NCI-H526 (cell line): ENCODE measurements at places on chromosomes 4 and X.

GRCh38 chr4:136841526-136841925, 690.8 kb downstream of the PCDH18 start:
- DNase-seq = no peak

DNA sequence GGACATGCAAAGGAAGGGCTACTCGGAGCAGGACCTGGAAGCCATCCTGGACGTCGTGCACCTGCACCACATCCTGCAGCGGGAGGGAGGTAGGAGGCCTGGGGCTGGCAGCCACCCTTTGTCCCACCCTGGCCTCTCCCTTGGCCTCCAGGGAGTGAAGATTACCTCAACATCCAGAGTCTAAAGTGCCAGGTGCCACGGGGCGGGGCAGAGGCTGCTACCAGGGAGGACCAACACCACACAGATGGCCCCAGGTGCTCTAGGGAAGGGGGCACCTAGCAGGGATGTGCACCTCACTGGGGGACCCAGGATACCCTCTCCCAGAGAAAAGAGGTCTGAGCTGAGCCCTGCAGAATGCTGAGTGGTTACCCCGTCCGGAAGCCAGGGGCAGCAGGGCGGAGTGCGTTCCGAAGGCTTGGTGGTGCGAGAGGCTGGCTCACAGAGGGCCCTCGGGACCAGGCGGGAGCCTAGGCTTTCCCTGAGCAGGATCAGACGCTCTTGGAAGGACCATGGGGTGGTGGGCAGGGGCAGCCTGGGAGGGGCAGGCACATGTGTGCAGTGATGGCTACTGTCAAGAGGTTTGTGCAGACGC, 16.1 kb downstream of the ABCD1 start:
- no peak for DNase-seq

DNA sequence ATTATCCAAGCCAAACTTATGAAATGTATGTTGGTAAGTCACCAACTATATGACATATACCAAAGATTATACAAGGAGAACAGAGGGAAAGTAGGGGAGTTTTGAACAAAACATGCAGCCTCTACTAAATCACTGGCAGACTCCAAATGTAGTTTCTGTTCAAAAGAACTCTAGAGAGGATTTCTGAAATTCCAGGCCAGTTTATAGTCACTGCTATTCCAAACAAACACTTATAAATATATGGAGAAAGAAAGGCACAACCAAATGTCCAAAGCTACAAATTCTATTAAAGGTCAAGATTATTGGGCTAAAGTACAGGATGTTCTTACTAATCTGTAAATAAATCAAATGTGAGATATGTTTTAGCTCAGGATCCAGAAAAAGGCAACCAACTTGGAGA, 2.7 kb upstream of the LRCH2 start:
- no peak for DNase-seq

DNA sequence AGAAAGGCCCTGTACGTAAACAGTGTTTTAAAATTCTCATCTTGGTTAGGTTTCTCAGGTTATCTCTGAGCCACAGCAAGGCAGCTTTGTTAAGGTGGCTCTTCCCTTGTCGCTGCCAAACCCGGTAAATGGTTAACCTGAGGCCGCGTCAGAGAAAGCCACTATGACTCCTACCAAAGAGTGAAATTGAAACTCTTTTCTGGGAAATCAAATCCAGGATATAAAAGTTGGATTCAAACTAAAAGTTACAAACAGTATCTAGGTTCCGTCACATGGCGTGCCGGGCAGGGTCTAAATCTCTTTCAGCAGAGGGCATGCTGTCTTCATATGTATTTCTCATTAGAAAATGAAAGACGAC, 433 bp downstream of the MMAA start:
- peak; percentile 81 for DNase-seq

- peak; percentile 27 for DNase-seq
Measured at GRCh38 chr4:39044956-39045826, 13.0 kb upstream of the TMEM156 start.

DNA sequence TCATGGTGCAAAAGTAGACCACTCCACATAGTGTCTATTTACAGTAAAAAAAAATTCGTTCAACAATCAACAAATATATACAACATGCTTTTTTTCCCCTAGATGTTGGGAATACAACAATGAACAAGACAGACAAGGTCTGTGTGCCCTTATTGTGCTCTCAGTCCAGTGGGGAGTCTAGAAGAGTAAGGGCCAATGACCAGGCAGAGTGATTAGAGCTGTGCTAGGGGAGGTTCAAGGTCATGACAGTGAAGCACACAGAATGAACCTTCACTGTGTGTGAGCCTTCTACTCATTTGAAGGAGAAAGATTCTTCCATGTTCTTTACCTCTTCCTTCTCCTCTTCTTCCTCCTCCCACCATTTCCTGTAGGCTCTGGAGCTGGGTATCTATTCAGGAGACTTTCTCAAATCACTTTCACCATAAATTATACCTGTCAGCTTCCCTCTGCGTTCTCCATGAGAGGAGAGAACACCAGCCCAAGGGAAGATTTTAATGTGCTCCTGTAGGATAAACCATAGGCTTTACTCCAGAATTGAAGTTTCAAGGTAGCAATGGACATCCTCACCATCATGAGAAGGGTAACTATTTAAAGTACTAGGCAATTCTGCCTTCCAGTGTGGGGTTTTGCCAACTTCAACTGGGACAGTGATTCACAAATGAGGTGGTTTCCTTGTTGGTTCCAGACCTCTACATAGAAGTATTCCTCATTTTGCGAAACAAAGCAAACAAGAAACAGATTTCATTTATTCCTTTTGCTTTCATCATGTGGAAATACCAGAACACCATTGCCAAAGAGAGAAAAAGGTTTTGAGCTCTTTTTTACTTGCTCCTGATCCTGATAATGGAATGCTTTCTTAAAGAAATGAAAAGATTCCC, 246.9 kb upstream of the GPC4 start:
- no peak for DNase-seq

DNA sequence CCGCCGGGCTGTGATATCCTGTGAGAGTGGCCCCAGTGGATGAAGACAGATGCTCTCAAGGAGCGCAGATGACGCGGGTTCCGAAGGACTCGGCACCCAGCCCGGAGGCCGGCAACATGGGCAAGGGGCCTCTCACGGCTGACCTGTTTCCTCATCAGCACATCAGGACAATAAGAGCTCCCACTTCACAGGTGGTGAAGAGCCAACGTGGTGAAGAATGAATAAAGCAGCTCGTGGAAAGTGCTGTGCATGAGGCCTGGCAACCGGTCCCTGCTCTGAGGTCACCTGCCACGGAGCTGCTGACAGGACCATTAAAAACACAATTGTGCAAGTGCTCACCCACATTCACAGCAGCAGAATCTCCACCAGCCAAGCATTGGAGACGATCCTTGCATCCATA, 22.9 kb downstream of the ABLIM2 start:
- no peak for DNase-seq

DNA sequence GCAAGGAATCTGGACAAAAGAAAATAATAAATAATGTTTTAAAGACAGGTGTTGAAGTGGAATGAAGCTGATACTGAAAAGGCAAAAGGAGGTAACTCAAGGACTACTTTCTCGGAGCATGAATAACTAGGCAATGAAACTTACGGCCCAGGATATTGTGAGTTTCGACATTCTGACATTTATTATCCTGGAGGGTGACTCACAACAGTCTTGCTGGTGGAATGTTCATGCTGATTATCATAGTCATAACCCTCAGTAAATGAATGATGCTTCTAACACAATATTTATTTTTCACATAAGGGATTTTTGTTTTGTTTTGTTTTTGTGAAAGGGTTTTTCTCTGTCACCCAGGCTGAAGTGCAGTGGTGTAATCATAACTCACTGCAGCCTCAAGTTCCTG, 147.0 kb upstream of the HPGD start:
- no peak for DNase-seq

DNA sequence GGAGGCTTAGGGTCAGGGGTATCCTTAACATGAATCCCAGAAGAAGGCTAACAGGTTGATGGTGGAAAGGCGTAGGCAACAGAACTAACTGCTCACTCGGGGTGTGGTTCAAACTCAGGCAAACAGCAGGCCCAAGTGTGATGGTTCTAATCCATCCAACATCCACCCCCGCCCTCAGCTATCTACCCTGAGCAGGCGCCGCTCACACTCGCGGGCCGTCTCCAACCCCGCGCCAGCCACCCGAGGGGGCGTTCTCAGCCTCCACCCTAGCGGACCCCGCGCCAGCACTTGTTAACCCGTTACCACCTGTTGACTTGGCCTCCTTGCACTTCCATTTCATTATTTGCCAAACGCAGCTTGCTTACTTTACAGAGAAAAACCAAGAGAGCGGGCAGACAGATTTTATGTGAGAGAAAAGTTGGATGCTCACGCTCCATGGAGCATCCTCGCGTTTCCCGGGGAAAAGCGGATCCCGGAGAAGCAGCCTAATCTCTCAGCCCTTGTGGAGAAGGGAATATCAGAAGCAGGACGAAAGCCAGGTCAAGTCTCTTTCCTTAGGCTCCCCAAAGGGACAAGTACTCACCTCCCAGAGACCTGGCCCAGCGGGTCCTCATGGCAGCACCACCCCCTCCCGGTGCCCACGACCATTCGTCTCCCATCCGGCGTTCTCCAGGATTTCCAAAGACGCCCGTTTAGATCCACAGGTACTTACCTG, 773 bp downstream of the SNCA start:
- DNase-seq = no peak

DNA sequence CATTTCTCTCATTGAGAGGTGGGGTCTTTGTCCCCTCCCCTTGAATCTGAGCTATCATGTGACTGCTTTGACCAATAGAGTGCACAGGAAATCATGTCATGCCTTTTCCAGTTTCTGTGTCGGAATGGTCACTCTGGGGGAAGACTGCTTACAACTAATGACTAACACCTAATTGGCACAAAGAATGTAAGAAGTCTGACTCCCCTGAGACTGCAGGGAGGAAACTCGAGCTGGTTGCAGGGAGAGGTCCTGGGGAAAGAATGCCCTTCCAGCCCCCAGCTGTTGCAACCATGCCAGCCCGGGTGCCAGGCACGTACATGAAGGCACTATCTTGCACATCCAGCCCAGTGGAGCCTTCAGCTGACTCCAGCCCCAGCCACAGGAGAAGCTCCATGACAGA, 254.2 kb downstream of the DHX15 start:
- no peak for DNase-seq

- DNase-seq = no peak
Measured at GRCh38 chrX:135931644-135932487, 38.4 kb downstream of the SAGE1 start.

DNA sequence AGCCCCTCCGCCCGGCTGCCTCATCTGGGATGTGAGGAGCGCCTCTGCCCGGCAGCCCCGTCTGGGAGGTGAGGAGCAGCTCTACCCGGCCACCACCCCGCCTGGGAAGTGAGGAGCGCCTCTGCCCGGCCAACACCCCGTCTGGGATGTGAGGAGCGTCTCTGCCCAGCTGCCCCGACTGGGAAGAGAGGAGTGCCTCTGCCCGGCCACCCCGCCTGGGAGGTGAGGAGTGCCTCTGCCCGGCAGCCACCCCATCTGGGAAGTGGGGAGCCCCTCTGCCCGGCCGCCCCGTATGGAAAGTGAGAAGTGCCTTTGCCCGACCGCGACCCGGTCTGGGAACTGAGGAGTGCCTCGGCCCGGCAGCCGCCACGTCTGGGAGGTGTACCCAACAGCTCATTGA, 74.3 kb upstream of the TNIP3 start:
- no peak for DNase-seq

DNA sequence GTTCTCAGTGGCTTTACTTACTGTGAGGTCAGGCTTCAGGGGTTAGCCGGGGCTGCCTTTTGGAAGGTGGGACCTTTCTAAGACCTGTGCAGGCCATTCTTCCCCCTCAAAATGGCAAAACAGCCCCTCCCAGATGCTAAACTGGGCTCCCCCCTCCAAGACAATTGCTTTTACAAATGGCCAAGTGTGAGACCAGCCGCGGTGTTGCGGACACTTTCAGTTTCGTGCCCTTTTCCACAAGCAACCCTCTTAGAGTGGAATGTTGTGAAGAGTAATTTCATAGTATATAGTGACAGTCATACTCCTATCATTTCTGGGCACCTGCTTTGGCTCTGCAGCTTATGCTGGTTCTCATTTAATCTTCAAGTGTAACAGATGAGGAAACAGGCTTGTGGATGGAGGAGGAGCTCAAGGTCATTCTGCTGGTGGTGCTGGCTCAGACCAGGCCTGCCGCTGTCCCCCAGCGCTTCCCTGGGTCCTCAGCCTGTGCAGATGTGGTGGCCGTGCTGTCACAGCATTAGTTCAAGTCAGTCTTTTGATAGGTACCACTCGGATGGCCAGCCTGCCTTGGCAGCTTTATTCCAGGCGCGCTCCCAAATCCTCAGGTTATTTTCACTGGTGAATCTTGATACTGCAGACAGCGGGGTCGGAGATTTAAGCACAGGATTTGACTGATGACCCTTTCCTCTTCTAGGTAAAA, 55.0 kb upstream of the TADA2B start:
- no peak for DNase-seq

GRCh38 chr4:2062808-2063524, 3.8 kb downstream of the NAT8L start:
- DNase-seq = no peak

DNA sequence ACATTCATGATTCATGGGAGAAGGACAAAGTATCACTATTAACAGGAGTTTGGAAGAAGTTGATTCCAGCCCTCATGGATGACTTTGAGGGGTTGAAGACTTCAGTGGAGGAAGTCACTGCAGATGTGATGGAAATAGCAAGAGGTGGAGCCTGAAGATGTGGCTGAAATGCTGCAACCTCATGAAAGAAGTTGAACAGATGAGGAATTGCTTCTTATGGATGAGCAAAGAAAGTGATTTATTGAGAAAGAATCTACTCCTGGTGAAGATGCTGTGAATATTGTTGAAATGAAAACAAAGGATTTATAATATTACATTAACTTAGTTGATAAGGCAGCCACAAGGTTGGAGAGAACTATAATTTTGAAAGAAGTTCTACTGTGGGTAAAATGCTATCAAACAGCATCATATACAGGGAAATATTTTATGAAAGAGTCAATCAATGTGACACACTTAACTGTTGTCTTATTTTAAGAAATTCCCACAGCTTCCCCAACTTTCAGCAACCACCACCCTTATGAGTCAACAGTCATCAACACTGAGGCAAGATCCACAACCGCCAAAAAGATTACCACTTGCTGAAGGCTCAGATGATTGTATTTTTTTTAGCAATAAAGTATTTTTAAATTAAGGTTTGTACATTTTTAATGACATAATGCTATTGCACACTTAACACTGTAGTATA, 302.6 kb downstream of the CBLL2 start:
- DNase-seq = no peak

GRCh38 chr4:152997771-152998487, 61.8 kb downstream of the FHDC1 start:
- no peak for DNase-seq

DNA sequence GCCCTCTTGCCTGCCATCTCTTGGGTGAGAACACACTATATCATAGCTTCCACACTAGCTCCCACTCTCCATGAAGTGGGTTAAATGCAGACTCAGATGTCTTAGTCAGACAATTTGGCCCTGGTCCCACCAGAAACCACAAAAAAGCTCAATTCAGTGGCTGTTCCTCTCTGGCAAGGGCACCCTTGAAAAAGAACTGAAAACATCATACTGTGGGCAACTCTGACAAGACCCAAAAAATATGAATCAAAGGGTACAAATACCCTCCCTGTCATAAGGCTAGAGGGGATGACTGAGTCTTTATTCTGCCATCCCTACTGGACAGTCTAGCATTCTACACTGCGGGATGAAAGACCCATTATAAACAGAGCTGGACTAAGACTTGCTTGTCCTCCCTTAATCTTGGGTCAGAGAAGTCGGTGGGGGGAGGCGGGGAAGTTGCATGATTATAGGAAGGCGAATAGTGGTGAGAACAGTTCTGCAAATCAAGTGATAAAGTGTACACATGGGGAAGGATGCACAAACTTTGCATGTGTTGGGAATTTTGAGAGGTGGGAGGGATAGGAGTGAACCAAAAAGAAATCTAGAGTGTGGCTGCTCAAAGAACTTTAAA, 172.1 kb downstream of the OPHN1 start:
- no peak for DNase-seq

- DNase-seq = no peak
Measured at GRCh38 chrX:23386726-23387125, 52.1 kb downstream of the PTCHD1 start.
